Chondrocyte (in vitro differentiated cells): ENCODE measurements at places on chromosomes 5 and 9. TPM values are rescaled to one million over a fixed set of nuclear protein-coding genes. Genes with fewer than 3 reads are reported as not detected.
A peak's percentile ranks its signal among the peaks of the same experiment; 100 is the strongest.

GRCh38 chr5:15694696-15695214 lies 194.8 kb downstream of the FBXL7 start:
- H3K36me3 ChIP-seq: peaks cover 1% of the 10 kb centered on the region
- DNase-seq: no peak
- H3K27ac ChIP-seq: peak overlapping the region; percentile 95
- peaks cover 82% of the 10 kb centered on the region for H3K4me1 ChIP-seq

DNA sequence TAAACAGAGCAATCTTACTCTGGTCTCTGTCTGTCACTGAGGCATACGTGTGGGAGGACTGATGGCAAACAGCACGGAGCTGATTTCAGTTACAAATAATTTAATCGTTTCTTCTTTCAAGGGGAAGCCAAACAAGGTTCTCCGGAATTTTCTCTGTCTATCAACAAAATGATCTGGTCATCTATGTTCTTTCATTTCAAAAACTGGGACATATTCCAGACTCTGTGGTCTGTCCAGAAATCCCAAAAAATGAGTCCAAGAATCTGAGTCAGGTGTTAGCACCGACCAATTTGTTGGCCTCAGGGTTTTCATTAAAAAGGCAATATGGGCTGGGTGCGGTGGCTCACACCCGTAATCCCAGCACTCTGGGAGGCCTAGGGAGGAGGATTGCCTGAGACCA lies 69.9 kb upstream of the ZNF608 start:
- H3K27me3 ChIP-seq: no peaks in the 10 kb centered on the region
- no peaks in the 10 kb centered on the region for H3K36me3 ChIP-seq
- DNase-seq: no peak
- no peak overlapping the region for H3K4me3 ChIP-seq
- peaks cover 21% of the 10 kb centered on the region for H3K4me1 ChIP-seq
- no peak overlapping the region for H3K27ac ChIP-seq

GRCh38 chr5:152106571-152106970 lies 181.9 kb upstream of the GLRA1 start:
- no peak overlapping the region for H3K4me3 ChIP-seq
- no peaks in the 10 kb centered on the region for H3K36me3 ChIP-seq

- no peak for DNase-seq
- no peaks in the 10 kb centered on the region for H3K36me3 ChIP-seq
Observed at GRCh38 chr9:4486176-4486575, 4.1 kb upstream of the SLC1A1 start.

DNA sequence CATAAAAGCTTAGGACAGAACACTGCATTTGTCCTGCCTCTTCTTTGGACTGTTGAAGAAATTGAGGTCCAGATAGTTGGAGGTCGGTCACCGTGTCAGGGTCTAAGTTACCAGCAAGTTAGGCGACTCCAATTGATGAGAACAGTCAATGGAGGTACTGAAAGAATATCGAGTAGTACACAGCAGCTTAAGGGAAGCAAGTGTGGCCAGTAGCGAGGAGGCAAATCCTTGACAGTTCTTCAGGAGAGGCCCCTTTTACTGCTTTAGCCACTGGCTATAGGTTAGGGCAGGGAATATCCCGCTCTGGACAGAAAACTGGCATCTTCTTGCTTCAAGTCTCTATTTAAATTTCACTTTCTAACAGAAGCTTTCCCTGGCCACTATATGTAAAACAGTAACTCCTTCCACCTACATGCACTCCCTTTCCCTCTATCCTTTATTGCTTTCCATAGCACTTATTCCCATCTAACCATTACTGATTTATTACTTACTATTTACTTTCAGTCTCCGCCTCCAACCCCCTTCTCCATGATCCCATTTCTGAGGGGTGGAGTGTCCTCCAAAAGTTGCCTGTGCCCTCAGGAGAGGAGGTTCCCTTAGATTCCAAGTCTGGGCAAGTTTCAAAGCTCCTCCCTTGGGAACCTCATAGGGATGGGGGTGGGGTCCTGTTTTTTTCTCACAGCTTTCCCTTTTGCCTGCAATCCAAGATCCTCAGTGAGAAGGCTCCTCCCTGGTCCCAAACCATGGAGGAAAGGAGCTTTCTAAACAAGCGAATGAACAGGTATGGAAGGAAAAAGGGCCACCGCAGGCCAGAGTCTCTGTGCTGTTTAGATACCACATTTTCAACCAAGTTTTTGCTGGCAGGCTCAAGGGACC lies 4.1 kb upstream of the PRDM6 start:
- H3K36me3 ChIP-seq: peaks cover 1% of the 10 kb centered on the region
- peaks cover 35% of the 10 kb centered on the region for H3K4me1 ChIP-seq
- no peak for DNase-seq
- H3K27me3 ChIP-seq: peaks cover 86% of the 10 kb centered on the region
- no peak overlapping the region for H3K27ac ChIP-seq
- no peak overlapping the region for H3K4me3 ChIP-seq

- no peaks in the 10 kb centered on the region for H3K4me1 ChIP-seq
- no peaks in the 10 kb centered on the region for H3K36me3 ChIP-seq
- no peak for DNase-seq
Observed at GRCh38 chr5:108953940-108954339, 206.2 kb downstream of the FER start.

- H3K4me1 ChIP-seq: peaks cover 57% of the 10 kb centered on the region
- H3K4me3 ChIP-seq: no peak overlapping the region
- H3K27me3 ChIP-seq: no peaks in the 10 kb centered on the region
- no peak for DNase-seq
Observed at GRCh38 chr5:169101966-169102365, 199.0 kb downstream of the SLIT3 start.

Gene ERAP2
- 1.2 to 2.7 TPM (median 2.2 TPM) in 3 replicates for total RNA-seq
